ENCODE measurements at places on chromosomes 5 and 9.
A peak's percentile ranks its signal among the peaks of the same experiment; 100 is the strongest.

DNA sequence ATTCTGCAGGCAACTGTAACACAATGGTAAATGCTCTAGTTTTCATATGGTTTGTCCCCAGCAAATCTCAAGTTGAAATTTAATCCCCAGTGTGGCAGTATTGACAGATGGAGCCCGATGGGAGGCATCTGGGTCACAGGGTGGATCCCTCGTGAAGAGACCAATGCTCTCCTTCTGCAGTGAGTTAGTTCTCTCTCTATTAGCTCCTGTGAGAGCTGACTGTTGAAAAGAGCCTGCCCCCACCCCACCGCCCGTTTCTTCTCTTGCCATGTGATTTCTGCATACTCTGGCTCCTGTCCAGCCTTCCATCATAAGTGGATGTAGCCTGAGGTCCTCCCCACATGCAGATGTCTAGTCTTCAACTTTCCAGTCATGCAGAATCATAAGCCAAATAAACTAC is 27.0 kb downstream of the IARS1 start:
- no peak for DNase-seq

- no peak for DNase-seq
Measured at GRCh38 chr5:108104448-108104847, 277.4 kb downstream of the FBXL17 start.

GRCh38 chr9:88184976-88185375 is 46.7 kb upstream of the SPATA31C2 start:
- DNase-seq, result no peak

GRCh38 chr5:154542581-154542980 is 64.6 kb upstream of the HAND1 start:
- no peak for DNase-seq

DNA sequence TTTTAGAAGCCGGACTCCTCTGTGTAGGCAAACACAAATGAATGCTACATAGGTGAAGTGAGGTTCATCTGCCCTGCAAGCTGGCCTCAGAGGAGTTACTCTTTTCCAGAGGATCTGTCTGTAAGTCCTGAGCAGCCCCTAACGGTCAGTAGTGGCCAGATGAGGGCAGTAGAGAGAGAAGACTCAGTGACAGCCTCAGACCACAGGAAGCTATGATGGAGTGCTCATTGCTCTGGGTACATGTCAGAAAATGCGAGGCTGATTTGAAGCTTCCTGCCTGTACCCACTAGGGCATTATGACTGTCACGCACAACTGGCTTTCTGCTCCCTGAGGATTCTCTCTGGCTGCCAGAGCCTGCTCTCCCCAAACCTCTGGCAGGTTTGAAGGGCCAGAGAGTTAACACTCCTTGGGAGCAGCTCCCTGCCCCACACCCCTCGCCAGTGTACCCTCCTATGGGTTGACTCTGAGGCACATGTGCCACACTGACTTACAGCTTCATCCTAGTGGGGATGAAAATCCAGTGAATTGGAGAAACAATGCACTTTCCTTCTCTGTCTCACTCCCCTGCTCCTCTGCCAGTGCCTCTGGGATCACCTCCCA is 141.5 kb downstream of the GABRG2 start:
- peak; percentile 3 for DNase-seq

- no peak for DNase-seq
Measured at GRCh38 chr5:38752622-38753021, 93.2 kb upstream of the OSMR start.

DNA sequence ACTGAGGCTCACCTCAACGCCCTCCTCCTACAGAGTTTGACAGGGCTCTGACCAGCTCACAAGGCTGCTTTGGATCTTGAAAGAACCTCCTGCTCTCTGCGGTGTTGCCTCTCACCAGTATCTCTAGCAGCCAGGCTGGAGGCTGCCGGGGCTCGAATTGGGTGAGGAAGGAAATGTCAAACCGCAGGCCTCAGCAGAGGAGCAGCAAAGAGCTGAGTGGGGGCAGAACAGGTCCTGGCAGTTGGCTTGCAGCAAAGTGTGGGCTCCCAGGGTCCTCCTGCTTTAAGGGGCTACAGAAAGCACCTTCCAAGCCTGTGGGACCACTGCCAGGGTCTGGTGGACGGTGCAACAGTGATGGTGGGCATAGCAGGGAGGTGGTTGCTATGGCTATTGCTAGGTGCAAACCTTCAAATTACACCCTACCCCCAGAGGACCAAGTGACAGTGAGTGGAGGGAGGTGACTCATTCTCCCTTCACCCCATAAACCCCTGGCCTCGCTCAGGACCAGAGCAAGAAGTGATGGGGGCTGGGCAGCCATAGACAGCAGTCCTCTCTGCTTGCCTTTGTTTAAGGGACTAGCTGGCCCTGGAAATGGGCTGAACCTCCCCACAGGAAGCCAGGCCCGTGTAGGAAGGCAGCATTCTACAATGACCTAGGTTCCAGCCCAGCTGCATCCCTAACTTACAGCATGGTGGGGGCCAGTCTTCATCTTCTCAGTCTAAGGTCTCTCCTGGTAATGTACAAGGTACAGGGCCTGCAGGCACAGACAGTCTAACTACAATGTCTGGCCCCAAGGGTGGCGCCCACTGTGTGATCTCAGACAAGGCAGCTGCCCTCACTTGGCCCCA is 18.7 kb downstream of the LCP2 start:
- DNase-seq, result peak; percentile 19

DNA sequence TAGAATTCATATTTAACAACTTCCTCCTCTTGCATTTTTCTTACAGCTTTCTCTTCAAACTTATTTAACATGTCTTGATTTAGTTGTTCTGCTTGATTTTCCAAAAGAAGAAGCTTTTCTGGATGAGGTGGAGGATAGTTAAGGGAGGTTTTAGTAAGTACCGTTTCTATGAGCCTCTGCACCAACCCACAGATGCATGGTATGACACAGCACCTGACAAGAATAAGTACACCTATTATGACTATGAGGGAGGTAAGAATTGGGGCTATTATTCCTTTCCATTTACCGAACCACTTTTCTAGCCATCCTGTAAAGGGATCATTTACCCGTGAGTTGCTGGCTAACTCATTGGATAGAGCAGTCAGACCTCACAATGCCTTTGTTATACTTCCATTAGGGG is 2.5 kb upstream of the HMGCS1 start:
- no peak for DNase-seq

DNA sequence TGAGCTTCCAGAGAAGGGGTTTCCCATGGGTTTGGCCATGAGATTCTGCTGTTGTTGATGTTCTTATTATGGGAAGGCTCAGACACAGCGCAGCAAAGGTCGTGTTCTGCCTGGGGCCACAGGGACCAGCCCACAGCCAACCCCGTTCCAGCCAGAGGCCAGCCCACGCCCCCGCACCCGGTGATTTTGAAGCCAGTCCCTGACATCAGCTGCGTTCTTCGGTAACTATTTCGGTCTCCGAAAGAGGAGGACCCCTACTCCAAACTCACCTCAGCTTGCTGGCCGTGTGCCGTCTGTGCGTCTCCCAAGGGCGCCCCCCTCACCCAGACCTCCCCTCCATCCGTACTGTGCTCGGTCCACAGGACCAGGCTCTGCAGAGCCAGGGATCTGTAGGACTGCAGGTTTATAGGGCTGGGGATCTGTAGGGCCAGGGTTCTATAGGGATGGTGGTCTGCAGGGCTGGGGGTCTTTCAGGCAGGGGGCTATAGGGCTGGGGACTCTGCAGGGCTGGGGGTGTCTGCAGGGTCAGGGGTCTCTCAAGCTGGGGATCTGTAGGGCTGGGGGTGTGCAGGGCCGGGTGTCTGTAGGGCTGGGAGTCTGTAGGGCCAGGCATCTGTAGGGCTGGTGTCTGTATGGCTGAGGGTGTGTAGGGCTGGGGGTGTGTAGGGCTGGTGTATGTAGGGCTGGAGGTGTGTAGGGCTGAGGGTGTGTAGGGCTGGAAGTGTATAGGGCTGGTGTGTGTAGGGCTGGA is 11.8 kb downstream of the COL5A1 start:
- no peak for DNase-seq

DNA sequence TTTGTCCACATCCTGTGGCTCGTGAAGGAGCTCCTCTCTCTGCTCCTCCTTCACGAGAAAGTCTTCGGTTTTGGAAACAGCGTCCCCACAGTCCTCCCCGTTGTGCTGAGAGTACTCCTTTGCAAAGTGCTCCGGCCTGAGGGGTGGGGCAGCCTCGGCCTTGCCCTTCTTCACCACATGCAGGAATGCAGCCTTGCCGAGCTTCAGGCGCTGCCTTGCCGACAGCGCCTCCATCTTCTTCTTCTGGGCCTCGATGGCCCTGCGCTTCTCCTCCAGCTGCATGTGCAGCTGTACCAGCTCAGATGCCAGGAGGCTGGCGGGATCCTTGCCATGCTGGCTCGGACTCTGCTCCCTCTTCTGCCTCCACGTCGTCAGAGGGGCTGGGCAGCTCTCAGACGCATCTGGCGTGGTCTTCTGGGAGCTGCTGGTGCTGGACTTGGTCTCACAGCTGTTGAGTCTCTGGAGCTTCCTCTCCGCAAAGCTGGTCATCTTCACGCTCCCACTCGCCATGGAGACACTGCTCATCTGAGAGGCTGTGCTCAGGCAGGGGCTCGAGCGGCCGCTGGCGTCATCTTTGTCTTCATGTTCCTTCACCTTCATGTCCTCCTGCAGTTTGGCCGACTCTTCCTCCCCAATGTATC is 85.5 kb downstream of the CAMSAP1 start:
- no peak for DNase-seq

GRCh38 chr9:34001298-34001697 is 47.4 kb downstream of the UBAP2 start:
- DNase-seq, result no peak

DNA sequence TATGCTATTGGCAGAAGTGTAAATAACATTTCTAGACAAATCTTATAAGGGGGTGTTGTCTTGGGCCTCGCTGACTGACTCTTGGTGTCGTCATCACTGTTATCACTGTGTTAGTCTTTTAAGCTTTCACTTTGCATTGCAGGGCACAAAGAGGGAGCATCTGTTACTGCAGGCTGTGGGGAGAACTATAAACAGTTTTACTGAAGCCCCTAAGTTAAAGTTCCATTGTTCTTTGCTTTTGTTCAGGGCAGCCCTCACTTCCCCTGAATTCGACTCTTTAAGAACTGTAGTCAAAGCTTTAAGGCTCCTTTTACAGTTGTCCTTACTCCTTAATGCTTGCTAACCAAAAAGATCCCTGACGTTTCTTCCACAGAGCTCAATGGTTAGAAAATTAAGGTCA is 605.0 kb downstream of the RAB3C start:
- no peak for DNase-seq

- DNase-seq, result no peak
Measured at GRCh38 chr5:67338421-67338820, 141.8 kb upstream of the CD180 start.

- no peak for DNase-seq
Measured at GRCh38 chr5:78252715-78253114, 41.8 kb downstream of the AP3B1 start.

DNA sequence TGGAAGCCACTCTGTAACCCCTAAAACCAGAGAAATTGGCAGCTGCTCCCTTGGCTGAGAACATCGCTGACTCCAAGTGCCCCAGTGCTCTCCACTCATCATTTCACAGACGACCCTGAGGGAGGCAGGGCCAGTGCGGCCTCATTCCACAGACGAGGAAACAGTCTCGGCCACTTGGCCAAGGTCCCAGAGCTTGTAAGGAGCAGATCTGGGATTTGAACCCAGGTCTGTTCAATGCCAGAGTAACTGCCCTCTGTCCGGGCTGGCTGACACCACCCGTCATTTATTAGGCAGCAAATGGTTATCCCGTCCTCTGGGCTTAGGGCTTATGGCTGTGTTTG is 19.9 kb upstream of the IER5L start:
- no peak for DNase-seq

- no peak for DNase-seq
Measured at GRCh38 chr5:78799266-78800017, 150.9 kb upstream of the LHFPL2 start.

DNA sequence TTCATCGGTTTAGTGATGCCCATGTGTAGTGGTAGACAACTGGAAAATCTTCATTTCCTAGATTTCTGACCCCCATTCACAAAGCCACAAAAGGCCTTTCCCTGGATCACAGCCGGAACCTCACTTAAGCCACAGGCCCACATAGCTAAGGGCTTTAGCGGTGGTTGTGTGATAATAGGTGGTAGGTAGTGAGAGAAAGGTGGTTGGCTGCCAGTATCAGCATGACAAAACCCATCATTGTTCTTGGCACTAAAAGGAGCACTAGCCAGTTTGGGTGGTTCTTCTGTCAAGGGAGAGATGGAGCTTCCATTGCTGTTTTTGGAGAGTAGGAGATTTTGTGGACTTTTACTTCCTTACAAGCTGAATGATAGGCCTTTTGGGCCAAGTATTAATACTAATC is 9.7 kb upstream of the SLC36A2 start:
- DNase-seq, result no peak

- DNase-seq, result no peak
Measured at GRCh38 chr9:114549697-114550330, 37.8 kb upstream of the ATP6V1G1 start.

DNA sequence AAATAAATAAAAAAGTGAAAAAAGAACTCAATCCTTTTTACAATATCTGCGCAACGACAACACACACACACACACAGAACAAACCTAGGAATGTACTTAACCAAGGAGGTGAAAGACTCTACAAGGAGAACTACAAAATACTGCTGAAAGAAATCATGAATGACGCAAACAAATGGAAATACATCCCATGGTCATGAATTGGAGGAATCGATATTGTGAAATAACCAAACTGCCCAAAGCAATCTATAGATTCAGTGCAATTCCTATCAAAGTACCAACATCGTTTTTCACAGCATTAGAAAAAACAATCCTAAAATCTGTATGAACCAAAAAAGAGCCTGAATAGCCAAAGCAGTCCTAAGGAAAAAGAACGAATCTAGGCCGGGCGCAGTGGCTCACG is 29.9 kb upstream of the NRARP start:
- DNase-seq, result no peak

- no peak for DNase-seq
Measured at GRCh38 chr9:71213633-71214032, 92.2 kb upstream of the TRPM3 start.

- no peak for DNase-seq
Measured at GRCh38 chr9:10204276-10204675, 408.5 kb downstream of the PTPRD start.

- DNase-seq, result no peak
Measured at GRCh38 chr9:75937521-75938258, 47.2 kb downstream of the PCSK5 start.

DNA sequence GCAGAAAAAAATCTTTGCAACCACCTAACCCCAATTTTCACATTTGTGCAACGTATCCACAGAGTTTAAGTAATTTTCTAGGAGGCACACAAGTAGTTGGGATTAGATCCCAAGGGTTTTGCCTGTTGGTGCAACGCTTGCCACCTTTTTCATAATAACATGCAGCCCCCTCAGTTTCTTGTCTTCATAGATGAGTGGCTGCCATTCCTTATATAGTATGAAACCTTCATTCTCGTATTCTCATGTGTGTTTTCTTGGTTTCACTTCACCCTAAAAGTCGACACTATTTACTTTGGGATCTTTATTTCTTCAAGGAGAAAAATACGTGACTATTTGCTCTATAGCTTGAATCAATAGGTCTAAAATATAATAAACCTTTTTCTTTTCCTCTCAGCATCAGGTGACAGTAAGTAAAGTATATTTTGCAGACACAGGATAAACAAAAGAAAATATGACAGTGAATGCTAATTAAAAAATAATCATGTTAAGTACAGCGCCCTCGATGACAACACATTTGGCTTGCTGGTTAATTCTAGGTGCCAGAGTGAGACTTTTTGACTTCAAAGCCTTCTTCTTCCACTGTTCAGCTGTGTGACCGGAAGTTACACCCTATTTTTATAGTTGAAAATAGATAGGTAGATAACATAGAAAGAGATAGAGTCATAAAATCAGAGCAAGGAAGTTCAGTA is 342.8 kb upstream of the CCNG1 start:
- no peak for DNase-seq

GRCh38 chr5:73827106-73827450 is 201.1 kb downstream of the ARHGEF28 start:
- DNase-seq, result no peak

- DNase-seq, result peak; percentile 88
Measured at GRCh38 chr9:37433867-37434371, 11.4 kb downstream of the GRHPR start.

Measured in hypothalamus (tissue), 51 donors.